ENCODE measurements at places on chromosomes 16 and 17.

GRCh38 chr17:59027750-59028149 is 78.9 kb downstream of the TRIM37 start:
- DNase-seq: no peak

DNA sequence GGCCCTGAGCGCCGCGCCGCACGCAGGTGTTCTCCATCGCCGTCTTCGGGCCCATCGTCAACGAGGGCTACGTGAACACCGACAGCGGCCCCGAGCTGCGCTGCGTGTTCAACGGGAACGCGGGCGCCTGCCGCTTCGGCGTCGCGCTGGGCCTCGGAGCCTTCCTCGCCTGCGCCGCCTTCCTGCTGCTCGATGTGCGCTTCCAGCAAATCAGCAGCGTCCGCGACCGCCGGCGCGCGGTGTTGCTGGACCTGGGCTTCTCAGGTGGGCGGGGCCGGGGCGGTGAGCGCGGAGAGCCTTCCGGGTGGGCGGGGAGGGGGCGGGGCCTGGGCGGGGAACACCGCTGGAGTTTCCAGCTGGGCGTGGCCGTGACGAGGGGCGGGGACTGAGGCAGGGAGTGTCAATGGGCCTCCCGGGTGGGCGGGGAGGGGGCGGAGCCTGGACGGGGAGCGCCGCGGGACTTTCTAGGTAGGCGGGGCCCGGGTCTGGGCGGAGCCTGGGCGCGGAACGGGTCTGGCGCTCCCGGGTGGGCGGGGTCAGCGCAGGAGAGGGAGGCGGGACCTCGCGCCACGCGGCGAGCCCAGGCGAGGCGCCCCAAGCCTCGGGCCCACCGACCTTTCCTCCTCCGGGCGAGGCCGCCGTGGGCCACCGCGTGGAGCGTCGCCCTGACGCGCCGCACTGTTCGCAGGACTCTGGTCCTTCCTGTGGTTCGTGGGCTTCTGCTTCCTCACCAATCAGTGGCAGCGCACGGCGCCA is 2.4 kb downstream of the SYNGR3 start:
- no peak for DNase-seq

GRCh38 chr16:89104930-89105571 is 11.4 kb downstream of the ACSF3 start:
- DNase-seq: no peak

DNA sequence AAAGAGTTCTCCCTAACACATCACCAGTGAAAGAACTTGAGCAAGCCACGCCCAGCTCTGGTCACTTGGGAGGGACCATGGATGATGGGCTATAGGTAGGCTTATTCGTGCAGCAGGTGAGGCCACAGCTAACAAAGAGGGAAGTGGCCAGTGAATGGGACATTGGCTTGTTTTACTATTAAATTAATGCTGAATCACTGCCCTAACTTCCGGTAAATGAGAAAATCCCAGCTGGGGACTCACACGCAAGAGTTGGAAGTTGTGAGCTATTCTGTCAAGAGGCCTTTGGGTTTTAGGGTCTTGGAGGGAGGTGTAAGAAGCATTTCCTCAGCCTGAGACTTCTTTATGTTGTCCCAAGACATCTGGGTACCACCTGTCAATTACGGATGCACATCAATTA is 315.3 kb downstream of the XYLT1 start:
- no peak for DNase-seq

- DNase-seq: no peak
These were observed 94.9 kb downstream of the RBFOX3 start for GRCh38 chr17:79515646-79516571.

- DNase-seq: no peak
These were observed 9.0 kb upstream of the SECTM1 start for GRCh38 chr17:82342361-82343079.

DNA sequence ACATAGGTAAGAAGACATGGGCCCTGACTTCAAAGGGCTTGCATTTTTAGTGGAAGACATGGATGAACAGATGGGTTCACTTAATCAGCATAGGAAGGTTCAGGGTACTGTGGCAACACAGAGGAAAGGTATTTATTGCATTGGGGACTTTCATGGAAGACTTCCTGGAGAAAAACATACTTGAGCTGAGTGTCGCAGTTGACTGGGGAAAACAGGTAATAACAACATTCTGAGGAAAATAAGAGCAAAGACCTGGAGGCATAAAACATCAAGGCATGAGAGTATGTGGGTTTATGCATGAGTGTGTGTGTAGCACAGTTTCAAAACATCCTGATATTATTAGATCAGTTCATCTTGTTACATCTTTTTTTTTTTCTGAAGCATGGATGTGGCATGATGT is 82.7 kb downstream of the MAP2K6 start:
- no peak for DNase-seq

- no peak for DNase-seq
These were observed 141.0 kb upstream of the KCNJ18 start for GRCh38 chr17:21551081-21551881.

DNA sequence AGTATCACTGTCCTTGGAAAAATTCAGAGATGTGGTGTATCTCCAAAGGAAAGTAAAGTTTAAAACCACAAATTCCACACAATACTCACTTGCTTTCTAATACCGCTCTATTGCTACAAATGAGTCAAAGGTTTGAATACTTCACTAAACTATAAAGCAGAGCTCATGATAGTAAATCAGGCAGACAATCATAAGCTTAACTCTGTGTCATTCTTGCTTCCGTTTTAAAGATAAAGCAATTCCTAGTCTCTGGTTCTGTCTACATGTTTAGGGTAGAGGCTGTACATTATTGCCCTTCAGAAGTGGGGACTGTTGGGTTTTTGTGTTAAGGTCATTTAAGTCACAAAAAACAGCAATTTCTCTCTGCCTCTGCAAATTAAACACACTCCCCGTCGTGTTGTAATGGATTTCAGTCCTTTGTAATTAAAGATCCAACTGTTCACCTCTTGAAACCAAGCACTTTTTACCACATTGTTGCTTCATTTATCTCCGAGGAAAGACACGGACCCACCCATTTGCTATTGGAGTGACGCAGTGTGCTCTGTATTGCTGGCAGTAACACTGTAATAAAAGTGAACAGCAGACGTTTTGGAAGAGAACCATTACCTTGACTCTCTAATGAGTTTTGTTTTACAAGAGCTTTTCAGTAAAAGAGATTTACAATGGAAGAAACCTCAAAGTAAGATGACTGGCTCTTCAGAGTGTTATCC is 83.1 kb upstream of the CNTNAP4 start:
- no peak for DNase-seq

GRCh38 chr17:77405867-77406732 is 265.3 kb downstream of the SEC14L1 start:
- DNase-seq: no peak

DNA sequence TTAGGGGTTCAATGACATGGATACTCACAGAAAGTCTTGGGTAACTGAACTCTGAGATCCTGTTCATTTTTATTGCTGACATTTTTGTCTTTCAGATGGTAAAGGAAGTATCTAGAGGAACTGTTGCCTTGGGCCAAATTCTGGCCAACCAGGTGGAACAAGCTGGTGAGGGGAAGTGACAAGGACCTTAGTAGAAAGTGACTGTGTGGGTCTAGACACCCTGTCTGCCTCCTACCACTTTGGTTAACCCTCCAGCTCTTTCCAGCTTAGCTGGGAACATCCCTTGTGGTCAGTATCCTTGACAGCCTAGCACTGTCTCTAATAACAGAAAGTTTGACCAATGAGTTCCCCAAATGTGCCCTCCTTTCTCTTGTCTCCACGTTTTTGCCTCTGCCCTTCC is 28.8 kb upstream of the PRKCB start:
- no peak for DNase-seq

DNA sequence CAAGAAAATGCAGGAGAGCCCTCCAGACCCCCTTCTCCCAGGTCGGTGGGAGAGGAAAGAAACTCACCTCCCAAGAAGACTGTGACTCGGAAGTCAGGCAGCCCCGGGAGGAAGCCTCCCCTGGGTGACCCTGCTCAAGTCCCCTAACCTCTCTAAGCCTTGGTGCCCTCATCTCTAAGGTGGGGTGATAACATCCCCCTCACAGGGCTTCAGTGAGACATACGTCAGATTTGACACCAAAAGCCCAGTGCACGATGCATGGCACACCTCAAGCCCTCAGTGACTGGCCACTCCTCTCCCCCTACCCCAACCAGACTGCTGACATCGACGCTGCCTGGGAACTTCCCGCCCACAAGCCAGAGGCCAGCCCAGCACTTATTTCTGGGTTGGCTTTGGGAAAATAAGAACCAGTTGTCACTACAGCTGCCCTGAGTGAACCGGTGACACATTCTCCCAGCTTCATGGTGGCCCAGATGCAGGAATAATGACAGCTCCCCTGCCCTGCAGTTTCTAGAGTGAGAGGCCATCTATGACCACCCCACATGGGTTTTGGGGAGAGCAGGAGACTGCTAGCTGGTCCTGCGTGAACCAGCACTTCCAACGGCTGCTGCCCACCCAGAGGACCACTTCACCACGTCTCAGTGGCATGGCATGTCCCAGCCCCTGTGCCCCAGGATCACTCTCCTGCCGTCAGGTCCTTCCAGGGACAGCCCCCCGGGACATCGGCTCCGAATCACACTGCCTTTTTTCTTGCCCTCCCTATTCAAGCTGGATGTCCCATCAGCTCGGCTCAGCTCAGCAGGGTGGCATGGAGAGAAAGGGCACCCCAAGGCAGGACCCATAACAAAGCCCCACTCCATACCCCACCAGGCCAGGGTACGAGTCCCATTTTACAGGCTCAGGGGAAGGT is 9.5 kb downstream of the KNOP1 start:
- DNase-seq: no peak

GRCh38 chr17:71379512-71379911 is 741.3 kb upstream of the SOX9 start:
- no peak for DNase-seq

GRCh38 chr17:11952610-11953009 is 44.7 kb downstream of the ZNF18 start:
- no peak for DNase-seq

DNA sequence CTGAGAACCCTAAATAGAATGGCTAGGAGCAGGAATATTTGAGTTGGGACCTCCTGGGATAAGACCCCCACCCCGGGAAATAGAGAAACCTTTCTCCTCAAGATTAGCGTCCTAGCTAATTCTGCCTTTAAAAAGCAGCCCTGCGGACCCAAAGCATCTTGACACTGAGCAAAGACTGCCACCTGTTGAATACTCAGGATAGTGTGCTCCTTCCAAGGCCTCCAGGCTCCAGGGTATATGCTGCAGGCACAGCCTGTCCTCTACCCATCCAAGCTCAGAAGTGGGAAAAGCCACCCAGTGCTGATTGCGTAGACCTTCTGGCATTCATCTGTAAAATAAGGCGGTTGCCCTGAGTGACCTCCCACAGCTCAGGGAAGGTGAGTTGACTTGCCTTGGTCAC is 456.2 kb upstream of the DYNLRB2 start:
- DNase-seq: no peak

DNA sequence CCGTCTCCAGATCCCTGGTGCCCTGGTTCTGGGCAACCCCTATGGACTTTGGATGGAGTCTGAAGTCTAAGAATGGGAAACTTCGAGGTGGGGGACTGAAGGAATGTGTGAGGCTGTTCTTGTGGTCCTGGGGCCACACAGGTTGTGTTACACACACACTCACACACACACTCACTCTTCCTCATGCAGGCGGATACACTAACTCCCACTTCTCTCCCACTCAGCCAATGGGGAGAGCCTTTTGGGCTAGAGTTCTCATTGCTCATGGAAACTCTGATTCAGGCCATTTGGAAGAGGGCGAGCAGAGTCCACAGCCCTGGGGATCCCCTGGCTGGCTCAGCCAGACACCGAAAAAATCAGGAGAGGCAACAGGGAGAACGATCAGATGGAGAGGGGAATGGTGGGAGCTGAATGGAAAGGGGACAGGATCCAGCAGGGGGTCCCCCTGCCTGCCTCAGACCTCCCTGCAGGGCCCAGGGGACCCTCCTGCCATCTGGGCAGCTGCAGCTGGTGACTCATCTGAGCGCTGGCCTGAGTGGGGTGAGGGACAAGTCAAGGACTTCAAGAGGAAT is 9.1 kb downstream of the IGFBP4 start:
- DNase-seq: no peak

DNA sequence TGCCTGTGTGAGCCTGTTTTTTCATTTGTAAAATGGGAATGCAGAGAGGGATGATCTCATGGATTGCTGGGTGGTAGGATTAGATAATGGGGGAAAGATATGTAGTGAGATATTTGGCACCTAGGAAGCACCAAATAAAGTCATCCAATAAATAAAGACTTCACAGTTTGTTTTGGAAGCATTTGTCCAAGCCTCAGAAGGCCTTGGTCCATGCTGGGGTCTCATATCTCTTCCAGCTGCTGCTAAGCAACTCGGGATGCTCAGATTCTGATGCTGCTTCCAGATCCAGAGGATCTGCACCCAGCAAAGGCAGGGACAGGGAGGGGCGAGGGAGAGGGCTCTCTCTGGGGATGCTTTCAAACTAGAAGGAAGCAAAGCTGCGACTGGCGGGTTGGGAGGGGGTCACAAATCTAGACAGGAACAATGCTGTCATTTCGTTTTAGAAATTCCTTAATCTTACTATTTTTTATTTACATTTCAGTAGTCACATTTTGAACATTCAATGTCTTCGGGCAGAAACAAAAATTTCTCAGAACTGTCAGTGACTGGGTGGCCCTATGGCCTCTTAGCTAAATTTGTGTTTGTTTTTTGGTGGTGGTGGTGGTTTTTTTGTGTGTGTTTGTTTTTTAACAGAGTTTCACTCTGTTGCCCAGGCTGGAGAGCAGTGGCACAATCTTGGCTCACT is 114.9 kb upstream of the CDH5 start:
- DNase-seq: no peak

DNA sequence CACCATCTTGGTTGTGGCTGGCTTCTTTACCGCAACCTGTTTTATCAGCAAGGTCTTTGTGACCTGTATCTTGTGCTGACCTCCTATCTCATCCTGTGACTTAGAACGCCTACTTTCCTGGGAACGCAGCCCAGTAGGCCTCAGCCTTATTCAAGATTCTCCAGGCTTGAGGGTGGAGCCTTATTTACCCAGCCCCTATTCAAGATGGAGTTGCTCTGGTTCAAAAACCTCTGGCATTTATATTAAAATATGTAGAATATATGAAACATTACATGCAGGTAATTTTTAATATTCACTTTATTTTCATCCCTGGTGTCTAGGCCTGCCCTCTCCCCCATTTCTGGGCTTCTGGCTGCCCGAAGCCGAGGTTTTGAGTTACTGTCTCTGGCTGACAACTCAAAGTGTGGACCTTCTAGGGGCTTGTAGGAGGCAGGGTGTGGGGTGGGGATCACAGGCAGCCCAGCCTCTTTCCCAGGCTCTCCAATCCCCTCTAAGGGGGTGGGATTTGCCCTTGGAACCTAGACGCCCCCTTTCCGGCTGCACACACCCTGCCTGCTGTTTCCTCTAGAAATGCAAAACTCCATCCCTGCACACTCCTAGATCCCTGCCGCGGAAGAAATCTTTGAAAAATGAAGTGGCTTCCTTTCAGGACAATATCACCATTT is 152.0 kb downstream of the KCNJ12 start:
- DNase-seq: no peak

GRCh38 chr16:86970279-86970678 is 346.9 kb downstream of the C16orf95 start:
- no peak for DNase-seq

DNA sequence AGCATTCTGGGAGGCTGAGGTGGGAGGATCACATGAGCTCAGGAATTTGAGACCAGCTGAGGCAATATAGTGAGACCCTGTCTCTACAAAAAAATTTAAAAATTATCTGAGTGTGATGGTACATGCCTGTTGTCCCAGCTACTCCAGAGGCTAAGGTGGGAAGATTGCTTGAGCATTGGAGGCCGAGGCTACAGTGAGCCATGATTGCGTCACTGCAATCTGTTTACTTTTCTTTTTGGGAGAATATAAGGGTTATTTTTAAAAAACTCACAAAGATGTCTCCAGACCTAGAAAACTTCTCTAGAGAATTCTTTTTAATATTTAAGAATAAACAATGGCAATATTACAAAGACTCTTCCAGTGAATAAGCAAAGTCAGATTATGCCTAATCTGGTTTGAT is 226.9 kb downstream of the BCAS3 start:
- DNase-seq: no peak

Data from vagina (tissue), 2 donors.